ENCODE measurements at places on chromosomes 7 and 10. TPM values are rescaled to one million over a fixed set of nuclear protein-coding genes. Genes with fewer than 3 reads are reported as not detected.

GRCh38 chr10:122879339-122880273 is at the start of gene FAM24B:
FAM24B (minus strand) TSS chr10:122879581; CDS start chr10:122850515, 29,066 bp downstream.
- peak; percentile 96 for DNase-seq
- H3K27me3 ChIP-seq, result no peaks in the 10 kb centered on the region
- peak within 1 kb of the TSS; percentile 93 for H3K27ac ChIP-seq
- H3K4me3 ChIP-seq, result peak within 1 kb of the TSS; percentile 97
- peaks cover 54% of the 10 kb centered on the region for H3K36me3 ChIP-seq

- no peak for DNase-seq
- H3K36me3 ChIP-seq, result peaks cover 26% of the 10 kb centered on the region
- H3K4me3 ChIP-seq, result no peak overlapping the region
- H3K4me1 ChIP-seq, result no peaks in the 10 kb centered on the region
These were observed 63.5 kb downstream of the RABGEF1 start for GRCh38 chr7:66804001-66804400.

Gene CNTNAP2
- not detected for total RNA-seq

DNA sequence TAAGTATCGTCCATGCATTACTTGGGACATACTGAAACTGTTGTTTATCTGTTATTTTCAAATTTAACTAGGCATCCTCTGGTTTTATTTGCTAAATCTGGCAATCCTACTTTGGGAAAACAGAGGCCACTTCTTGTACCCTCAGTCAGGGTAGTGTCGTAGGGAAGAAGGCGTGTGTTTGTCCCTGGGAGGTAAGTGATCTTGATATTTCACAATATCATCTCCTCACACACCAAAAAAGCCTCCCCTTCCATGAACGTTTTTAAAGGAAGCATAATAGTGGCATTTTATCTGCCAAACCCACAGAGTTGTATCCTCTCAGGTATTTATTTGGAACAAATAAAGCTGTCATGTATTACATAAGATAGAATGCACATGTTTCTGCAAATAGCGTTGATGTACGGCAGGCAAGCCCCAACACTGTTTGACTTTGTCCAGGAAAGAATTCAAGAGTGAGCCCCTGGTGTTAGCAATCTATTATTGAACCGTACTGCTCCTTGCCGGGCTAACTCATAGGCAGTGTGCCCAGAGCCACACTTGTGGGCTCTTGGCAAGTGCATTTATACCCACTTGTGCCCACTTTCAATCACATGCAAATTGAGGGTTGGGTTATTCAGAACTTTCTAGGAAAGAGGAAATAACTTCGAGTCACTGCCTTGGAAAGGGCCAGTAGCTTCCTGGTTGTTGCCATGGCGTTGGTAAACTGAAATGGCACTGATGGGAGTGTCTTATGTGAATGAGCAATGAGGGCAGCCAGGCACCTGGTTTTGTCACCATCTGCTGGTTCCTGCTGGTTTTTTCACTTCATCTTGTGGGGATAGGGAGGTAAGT is 266.0 kb downstream of the USP6NL start:
- H3K36me3 ChIP-seq, result no peaks in the 10 kb centered on the region
- H3K4me3 ChIP-seq, result no peak overlapping the region
- peak; percentile 56 for DNase-seq
- no peaks in the 10 kb centered on the region for H3K27me3 ChIP-seq
- peaks cover 7% of the 10 kb centered on the region for H3K4me1 ChIP-seq

DNA sequence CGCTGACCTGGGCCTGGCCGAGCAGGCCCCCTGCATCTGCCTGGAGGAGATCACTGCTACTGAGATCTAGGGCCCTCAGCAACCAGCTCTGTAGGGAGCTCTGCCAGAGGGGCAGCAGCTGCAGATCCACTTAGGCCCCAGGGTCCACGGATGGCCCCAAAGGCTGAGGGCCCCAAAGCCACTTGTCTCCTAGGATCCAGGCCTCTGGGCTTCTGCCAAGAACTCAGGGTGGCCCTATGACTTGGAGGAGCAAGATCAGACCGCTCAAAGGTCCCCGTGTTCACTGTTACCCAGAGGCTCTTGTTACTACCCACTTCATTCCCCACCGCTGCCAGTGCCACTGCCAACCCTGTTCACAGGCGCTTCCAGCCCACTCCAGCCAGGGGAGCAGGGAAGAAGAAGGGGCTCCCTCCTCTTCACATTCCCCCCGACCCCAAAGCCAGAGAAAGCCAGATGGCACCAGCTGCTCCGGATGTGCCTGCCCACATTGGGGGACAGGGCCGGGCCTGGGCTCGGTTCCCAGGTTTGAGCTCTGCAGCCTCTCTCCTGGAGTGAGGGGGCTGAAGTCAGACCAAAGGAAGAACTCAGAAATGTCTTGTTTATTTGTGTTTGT is 7.6 kb downstream of the LZTS2 start:
- no peaks in the 10 kb centered on the region for H3K4me1 ChIP-seq
- no peak overlapping the region for H3K27ac ChIP-seq
- no peaks in the 10 kb centered on the region for H3K27me3 ChIP-seq
- no peak for DNase-seq

DNA sequence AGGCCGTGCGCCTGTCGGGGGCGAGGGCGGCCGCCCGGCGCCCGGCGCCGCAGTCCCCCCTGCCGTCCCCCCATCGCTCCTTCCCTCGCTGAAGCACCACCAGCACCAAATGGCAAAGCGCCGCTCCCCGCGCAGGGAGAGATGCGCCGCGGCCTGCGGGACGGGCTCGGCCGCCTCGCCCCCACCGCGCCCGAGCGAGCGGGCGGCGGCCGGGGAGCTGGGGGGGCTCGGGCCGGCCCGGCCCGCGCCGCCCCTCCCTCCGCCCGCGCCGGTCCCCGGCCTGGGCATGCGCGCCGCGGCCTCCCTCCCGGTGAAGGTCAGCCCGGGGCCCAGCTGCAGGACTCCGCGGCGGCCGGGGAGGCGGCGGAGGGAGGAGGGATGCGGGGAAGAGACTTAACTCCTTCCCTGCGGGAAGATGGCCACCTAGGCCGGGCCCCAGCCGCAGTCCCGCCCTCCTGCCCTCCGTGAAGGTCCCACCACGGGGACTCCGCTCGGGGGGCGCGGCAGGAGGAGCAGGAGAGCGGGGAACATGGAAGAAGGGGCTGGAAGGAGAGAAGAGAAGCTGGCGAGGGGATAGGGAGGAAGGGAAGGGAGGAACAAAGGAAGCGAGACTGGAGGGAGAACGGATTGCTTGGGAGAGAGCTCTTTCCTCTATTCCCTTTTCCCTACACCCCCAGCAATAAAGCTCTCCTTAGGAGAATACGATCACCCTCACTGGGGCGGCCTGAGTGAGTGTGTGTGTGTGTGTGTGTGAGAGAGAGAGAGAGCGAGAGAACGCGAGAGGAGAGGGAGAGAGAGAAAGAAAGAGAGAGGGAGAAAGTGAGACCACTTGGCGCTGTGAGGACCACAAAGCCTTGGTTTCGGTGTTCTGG is 3.4 kb upstream of the SMARCD3 start:
- H3K36me3 ChIP-seq, result no peaks in the 10 kb centered on the region
- peak overlapping the region; percentile 44 for H3K4me3 ChIP-seq
- no peak for DNase-seq
- H3K4me1 ChIP-seq, result peaks cover 23% of the 10 kb centered on the region
- peaks cover 34% of the 10 kb centered on the region for H3K27me3 ChIP-seq
- H3K27ac ChIP-seq, result no peak overlapping the region

GRCh38 chr7:36137258-36137657 is 15.8 kb upstream of the EEPD1 start:
- no peaks in the 10 kb centered on the region for H3K36me3 ChIP-seq
- no peaks in the 10 kb centered on the region for H3K27me3 ChIP-seq
- H3K4me3 ChIP-seq, result no peak overlapping the region

DNA sequence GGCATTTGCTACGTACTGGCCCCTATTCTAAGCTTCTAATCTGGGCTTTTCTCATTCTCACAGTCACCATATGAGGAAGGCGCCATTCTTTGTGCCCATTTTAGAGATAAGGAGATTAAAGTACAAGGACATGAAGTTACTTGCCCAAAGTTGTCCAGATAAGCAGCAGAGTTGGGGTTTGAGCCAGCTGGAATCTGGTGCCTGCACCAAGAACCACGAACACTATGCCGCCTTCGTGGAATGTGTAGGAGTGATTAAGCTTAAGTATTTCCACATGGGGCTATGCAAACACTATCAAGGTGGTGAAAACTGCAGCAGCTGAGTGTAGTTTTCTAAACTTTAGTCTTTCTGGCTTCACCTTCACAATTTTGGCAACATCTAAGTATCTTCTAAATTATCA is 342.7 kb upstream of the ETV1 start:
- no peaks in the 10 kb centered on the region for H3K36me3 ChIP-seq
- no peak for DNase-seq
- no peaks in the 10 kb centered on the region for H3K4me1 ChIP-seq
- H3K27ac ChIP-seq, result no peak overlapping the region
- no peak overlapping the region for H3K4me3 ChIP-seq

Gene ING3
- 21.7 TPM for total RNA-seq

DNA sequence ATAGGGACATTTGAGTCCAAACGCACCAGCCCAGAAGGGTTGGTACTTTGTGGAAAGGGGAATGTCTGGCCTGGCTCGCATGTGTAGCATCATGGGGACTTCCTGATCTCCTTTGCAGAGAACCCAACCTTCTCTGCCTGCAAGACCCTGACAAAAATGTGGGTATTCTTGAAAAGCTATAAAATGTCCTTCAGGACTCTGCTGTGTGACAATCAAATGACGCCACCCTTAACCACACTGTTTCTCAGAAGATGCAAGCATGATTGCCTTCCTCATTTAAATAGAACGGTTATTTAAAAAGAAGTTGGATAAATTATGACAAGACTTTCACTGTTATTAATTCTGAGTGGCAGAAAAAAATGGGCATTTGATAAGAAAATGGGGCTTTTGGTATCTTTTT is 15.1 kb upstream of the GPR15LG start:
- DNase-seq, result no peak
- no peaks in the 10 kb centered on the region for H3K27me3 ChIP-seq
- H3K27ac ChIP-seq, result no peak overlapping the region
- H3K4me3 ChIP-seq, result no peak overlapping the region

DNA sequence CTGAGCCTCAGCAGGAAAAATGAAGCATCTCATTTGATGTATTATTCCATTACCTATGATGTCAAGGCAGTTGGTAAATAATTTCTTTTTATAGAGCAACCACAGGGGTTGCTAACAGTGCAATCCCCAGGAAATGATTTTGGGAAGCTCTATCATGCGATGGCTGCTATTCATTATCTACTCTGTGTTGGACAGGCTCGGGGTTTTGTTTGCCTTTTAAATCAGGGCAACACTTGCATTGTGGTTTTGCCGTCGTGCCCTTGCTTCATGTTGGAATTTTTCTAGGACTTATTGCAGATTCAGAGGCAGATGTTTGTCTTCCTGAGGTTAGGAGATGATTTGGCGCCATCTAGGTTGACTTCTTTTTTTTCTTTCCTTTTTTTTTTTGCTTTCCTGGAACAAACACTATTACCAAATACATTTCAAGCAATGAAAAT is 128.4 kb downstream of the BICC1 start:
- no peak overlapping the region for H3K27ac ChIP-seq
- DNase-seq, result no peak
- H3K4me3 ChIP-seq, result no peak overlapping the region
- H3K36me3 ChIP-seq, result no peaks in the 10 kb centered on the region

DNA sequence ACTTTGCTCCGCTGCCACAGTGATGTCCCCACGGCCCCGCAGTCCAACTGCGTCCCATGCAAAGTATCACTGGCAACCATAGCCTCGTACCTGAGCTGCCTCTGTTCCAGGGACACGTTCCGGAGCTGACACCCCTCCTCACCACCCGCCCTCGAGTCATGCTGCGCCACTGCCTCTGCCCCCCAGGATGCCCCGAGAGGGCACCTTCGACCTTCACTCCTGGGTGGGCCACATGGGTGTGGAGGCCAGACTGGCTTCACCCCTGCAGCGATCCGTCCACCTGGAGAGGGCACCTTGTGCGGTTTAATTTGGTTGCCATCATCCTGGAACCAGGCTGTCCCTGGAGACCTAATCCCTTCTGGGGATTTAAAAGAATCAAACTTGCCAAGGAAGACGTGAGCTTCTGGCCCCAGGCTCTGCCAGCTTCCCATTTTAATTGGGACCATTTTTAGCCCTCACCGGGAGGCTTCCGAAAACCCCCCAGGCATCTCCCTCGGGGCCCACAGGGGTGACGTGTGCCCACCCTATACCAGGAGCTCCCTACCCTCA is 19.2 kb upstream of the TNRC18 start:
- DNase-seq, result no peak
- H3K36me3 ChIP-seq, result peaks cover 2% of the 10 kb centered on the region
- H3K27ac ChIP-seq, result no peak overlapping the region
- H3K4me3 ChIP-seq, result no peak overlapping the region
- H3K27me3 ChIP-seq, result no peaks in the 10 kb centered on the region
- H3K4me1 ChIP-seq, result no peaks in the 10 kb centered on the region

DNA sequence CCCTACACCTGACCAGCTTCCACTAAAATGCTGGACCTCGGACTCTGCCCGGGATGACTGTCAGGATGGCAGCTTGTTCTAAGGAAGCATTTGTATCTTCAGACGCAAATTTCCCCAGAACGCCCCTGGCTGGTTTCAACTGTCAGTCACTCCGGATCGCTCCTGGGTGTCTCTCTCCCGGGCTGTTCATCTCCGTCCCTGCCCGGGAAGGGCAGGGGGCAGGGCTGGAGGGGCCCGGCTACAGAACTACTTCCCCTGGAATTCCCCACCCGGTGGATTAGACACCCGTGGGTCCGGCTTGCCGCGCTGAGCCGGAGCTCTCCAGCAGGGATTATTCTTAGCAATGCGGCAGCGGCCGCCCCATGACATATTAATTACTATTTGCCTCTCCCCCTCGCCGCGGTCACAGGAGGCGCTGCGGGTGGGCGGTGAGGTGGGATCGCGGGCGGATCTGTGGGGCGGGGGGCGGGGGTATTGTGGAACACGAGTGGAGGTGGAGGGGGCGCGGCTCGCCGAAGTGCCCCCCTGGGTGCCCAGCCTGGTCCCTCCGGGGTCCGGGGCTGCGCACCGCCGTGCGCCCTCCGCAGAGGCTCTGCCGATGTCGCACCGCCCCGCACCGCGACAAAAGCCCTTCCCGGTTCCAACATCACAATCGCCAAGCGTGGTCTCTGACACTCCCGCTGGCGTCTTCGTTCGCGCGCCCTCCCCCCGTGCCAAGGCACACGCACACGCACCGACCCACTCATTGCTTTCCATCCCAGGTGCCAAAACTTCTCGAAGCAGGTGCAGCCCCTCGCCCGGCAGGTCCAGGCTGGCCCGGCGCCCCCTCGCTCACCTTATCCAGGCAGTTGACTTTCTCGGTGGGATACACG is 276.1 kb upstream of the NEBL start:
- H3K27me3 ChIP-seq, result peaks cover 53% of the 10 kb centered on the region
- H3K4me1 ChIP-seq, result peaks cover 5% of the 10 kb centered on the region
- DNase-seq, result peak; percentile 3
- no peaks in the 10 kb centered on the region for H3K36me3 ChIP-seq
- H3K27ac ChIP-seq, result no peak overlapping the region
- peak overlapping the region; percentile 68 for H3K4me3 ChIP-seq

GRCh38 chr7:77226357-77226839 is 26.8 kb upstream of the FGL2 start:
- H3K27me3 ChIP-seq, result no peaks in the 10 kb centered on the region
- DNase-seq, result no peak
- H3K27ac ChIP-seq, result no peak overlapping the region
- H3K36me3 ChIP-seq, result peaks cover 13% of the 10 kb centered on the region

- DNase-seq, result peak; percentile 86
- H3K36me3 ChIP-seq, result no peaks in the 10 kb centered on the region
These were observed 3.1 kb upstream of the SLC18A3 start for GRCh38 chr10:49606981-49607535.

GRCh38 chr7:133973710-133974109 is 153.4 kb upstream of the LRGUK start:
- H3K4me3 ChIP-seq, result no peak overlapping the region
- peaks cover 5% of the 10 kb centered on the region for H3K36me3 ChIP-seq
- DNase-seq, result no peak
- no peak overlapping the region for H3K27ac ChIP-seq
- H3K27me3 ChIP-seq, result no peaks in the 10 kb centered on the region
- no peaks in the 10 kb centered on the region for H3K4me1 ChIP-seq
